Substantia nigra (tissue), 51 donors: ENCODE measurements at places on chromosomes 12 and 14.

GRCh38 chr14:51394804-51395203, 154.8 kb downstream of the TMX1 start:
- no peak for DNase-seq

DNA sequence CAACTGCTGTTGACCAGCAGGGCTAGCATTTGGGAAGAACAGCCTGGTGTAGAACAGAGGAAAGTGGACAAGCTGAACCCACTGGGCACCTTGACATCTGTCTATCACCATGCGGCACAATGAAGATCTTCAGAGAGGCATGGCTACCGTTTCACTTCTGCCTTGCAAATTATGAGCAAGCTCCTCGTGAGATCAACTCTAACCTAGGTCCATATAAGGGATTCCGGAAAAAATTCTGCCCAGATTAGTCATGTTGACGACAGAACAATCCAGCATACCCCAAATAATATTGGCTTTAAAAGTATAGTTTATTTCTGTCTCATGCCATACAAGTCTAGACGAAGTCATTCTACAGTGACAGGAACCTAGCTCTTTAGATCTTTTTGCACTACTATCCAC, 91.6 kb upstream of the ATF7IP start:
- DNase-seq = no peak

GRCh38 chr14:47763188-47763854, 87.9 kb upstream of the MDGA2 start:
- DNase-seq = no peak

DNA sequence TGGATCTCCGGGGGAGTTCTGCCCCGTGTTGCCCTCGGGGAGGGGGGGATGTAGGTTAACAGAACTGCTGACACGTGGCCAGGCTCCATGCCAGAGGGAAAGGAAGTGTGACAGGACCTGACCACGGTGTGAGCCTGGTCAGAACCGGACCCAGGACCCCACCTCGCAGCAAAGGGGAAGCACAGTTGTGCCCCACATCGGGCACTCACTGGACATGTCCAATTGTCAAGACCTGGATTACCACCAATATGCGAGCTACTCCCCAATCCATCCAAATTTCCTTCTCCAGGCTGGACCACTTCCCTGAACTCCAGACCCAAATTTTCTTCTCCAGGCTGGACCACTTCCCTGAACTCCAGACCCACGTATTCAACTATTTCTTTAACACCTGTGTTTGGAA, 78.8 kb upstream of the PIWIL1 start:
- DNase-seq = no peak

- DNase-seq = no peak
These were observed 1.2 kb upstream of the OAS1 start for GRCh38 chr12:112905451-112906089.

DNA sequence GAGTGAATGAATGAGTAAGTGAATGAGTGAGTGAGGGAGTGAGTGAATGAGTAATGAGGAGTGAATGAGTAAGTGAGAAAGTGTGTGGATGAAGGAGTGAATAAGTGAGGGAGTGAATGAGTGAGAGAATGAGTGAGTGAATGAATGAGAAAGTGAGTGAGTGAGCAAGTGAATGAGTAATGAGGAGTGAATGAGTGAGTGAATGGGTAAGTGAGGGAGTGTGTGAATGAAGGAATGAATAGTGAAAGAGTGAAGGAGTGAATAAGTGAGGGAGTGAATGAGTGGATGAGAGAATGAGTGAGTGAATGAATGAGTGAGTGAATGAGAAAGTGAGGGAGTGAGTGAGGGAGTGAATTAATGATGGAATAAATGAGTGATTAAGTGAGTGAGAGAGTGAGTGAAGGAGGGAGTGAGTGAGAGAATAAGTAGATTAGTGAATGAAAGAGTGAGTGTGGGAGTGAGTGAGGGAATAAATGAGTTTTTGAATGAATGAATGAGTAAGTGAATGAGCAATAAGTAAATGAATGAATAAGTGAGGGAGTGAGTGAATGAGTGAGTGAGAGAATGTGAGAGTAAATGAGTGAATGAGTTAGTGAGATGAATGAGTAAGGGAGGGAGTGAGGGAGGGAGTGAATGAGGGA, 364.5 kb downstream of the ADGRD1 start:
- DNase-seq = no peak

- no peak for DNase-seq
These were observed 43.3 kb downstream of the EFCAB11 start for GRCh38 chr14:89911010-89911919.

DNA sequence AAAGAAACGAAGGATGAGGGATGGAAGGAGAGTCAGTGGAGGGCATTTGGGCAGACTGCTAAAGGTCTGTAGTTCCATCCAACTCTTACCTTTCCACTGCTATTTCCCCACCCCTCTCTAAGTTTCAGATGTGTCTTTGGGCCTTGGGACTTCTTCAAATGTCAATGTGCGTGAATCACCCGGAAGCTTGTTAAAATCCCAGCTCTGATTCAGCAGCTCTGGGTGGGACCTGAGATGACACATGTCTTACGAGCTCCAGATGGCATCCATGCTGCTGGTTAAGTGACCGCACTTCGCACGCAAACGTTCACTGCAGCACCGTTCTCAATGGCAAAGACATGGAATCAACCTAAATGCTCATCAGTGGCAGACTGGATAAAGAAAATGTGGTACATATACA, 309.9 kb downstream of the VRK1 start:
- no peak for DNase-seq

- DNase-seq = no peak
These were observed 15.2 kb upstream of the PTPRB start for GRCh38 chr12:70652451-70652850.

DNA sequence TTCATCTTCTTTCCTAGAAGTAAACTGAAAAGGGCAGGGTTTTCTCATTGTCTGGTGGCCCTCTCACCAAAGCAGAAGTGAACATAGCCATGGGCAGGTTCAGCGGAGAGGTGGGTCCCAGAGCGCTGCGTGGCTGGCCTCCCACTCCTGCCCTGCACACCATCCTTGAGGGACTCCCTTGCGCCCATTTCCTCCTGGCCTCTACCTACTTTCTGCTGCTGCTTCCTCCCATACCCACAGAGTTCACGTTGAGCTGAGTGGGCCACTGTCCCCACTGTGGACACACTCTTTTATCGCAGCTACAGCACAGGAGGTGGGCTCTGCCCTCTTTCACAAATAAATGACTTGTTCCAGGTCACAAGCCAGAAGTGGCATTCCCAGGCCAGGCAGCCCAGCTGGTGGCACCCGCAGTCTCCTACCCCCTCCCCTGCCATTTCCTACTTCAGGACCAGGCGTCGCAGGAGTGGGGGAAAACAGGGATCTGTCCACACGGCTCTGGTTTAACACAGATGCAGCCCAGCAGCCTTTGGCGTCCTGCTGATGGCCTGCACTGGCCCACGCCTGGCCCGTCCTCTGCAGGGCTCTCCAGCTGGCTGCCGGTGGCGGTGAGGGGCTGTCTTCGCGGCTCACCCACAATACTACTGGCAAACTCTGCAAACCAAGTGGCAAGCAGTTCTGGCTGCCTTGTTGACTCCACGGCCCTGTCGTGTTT, 4.9 kb downstream of the SIVA1 start:
- no peak for DNase-seq

GRCh38 chr12:52336641-52337040, 15.4 kb upstream of the KRT83 start:
- no peak for DNase-seq

GRCh38 chr14:101817501-101818001, 56.0 kb downstream of the PPP2R5C start:
- DNase-seq = no peak

DNA sequence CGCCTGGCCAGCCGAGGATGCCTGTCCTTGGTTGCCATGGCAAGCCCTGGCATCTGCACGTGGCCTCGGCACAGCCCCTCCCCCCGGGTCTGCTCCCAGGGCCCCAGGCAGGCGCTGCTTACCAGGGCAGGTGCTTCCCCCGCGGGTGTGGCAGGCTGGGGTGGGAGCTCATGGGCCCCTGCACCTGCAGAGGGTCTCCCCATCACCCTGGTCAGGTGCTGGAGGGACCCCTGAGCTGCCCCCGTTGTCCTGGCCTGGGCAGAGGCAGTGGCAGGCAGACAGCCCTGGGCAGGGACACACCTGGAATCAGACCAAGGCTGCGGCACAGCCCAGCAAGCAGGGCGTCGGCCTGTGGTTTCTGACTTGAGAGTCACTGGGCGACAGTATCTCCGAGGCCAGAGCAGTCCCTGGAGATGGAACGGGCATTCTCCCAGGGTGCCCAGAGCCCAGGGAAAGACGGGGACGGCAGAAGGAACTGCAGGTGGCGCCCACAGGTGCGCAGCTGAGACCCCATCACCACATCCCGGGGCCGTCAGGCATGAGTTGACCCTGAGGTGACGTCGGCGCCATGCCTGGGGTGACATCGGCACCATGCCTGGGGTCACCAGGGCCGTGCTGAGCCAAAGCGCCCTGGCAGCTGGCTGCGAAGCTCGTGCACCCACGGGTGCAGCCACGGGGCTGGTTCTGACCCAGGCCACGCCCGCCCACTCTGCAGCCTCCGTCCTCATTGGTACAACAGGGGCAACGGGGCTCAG, 56.1 kb upstream of the FBRSL1 start:
- no peak for DNase-seq

- DNase-seq = no peak
These were observed 2.5 kb upstream of the CFAP251 start for GRCh38 chr12:121915841-121916321.

GRCh38 chr12:117567644-117568216, 206.3 kb upstream of the NOS1 start:
- no peak for DNase-seq

- DNase-seq = no peak
These were observed 7.6 kb upstream of the SLC38A2 start for GRCh38 chr12:46380022-46380796.

DNA sequence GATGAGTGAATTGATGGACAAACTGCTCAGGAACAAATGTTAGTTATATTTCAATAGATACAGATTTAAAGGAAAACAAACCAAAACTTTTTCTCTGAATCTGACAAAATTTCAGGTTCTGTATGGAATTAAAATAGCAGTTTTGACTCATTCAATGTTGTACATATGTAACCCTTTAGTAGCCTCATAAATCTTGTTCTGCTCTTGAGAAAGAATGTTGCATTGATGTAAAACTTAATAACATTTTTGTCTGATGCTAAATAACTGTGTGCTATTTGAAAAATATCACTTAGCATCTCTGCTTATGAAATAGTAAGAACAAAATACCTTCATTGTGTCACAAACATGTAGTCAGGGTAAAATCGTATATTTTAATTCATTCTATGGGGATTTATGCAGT, 168.9 kb upstream of the NOVA1 start:
- no peak for DNase-seq

DNA sequence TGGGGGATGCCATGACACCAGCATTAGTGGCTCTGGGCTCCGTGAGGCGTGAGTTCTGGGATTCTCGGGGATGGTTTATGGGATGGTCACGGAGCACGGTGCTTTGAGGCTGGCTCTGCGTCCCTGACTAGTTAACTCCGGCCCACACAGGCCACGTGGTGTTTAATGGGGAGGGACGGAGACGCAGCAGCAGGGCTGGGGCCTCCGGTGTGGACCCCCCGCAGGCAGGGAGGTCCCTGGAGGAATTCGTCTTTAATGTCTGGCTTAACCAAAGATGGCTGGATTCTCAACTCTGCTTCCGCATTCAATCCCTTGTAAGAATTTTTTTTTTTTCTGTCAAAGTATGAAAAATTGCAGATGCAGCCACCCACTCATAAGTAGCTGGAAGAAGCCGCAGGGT, 86.4 kb upstream of the RFLNA start:
- DNase-seq = no peak

DNA sequence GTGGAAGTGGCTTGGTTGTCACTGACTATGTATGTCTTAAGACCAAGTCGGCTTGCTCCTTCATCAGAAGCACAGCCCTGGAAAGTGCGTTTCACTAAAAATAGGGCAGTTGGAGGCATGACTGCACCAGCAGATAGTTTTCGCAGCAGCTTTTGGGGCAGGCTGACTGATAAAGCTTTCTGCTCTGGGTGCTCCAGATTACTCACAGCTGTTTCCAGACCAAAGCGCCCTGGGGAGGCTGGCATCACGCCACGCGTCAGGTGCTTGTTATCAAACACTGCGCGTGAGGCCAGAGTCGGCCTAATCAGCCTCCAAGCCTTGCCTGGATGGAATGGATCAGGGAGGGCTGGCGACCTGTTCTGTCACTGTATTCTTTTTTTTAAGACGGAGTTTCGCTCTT, 13.3 kb upstream of the LRRC10 start:
- DNase-seq = no peak

DNA sequence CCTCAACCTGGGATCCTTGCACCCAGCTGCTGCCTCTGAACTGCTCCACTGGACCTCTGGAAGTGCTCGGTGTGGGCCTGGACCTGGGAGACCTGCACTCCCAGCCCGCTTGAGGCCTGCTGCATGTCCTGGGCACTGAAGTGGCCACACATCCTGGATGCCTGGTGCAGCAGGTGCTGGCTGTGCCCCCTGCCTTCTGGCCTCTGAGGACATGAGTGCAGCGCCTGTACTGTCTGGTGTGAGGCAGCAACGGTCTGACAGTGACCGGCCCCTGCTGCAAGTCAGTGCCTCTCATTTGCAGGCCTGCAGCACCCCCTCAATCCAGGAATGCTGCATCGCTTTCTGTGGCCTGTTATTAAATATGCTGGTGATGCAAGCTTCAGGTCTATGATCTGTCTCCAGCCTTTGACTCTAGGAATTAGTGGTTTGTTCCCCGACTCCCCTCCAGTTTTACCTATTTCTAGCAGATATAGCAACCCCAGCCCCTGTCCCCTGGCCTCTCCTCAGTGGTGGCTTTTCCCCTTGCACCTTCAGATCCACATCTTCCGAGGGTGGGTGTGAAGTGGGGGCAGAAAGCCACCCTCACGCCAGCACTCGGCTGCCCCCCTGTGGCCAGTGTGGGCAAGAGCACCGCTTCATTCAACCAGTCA, 3.6 kb downstream of the SMIM41 start:
- DNase-seq = no peak

- DNase-seq = no peak
These were observed 209.8 kb upstream of the NUDT4 start for GRCh38 chr12:93167841-93168492.

GRCh38 chr12:100138048-100138802, 4.4 kb downstream of the BLTP3B start:
- no peak for DNase-seq

- no peak for DNase-seq
These were observed 4.6 kb upstream of the CACNB3 start for GRCh38 chr12:48813465-48814261.

DNA sequence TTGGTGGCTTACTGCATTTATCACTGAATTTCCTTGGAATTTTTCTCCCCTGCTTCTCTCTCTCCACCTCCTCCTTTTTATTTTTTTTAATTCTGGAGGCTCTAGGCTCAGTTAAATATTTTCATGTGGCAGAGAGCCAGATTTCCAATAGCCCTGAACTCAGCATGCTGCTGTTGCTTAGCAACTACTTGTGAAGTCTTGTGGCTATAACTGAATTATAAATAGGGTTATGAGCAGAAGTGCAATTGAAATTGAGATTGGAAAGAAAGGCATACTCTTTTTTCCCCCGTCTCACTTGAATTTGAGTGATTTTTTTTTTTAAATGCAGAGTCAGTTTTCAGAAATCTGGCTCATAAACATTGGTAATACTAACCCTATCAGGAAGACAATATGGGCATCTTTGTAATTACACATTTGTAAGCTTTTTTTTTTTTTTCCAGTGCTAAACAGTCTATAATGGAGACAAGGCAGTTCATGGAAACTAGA, 38.3 kb downstream of the ATF7IP start:
- DNase-seq = no peak

- no peak for DNase-seq
These were observed 515.7 kb downstream of the ETNK1 start for GRCh38 chr12:23140710-23141109.

- no peak for DNase-seq
These were observed 661.1 kb downstream of the VRK1 start for GRCh38 chr14:97458255-97458654.

GRCh38 chr12:5124401-5124800, 80.7 kb downstream of the KCNA5 start:
- DNase-seq = no peak

- DNase-seq = no peak
These were observed 3.8 kb upstream of the RPAP3 start for GRCh38 chr12:47709671-47710070.
